T-cell (primary cell): ENCODE measurements at places on chromosomes 12 and 14.

- no peak for DNase-seq
Measured at GRCh38 chr14:99065551-99065950, 206.4 kb downstream of the BCL11B start.

GRCh38 chr14:24079491-24080141 lies 8.3 kb downstream of the CPNE6 start:
- no peak for DNase-seq

DNA sequence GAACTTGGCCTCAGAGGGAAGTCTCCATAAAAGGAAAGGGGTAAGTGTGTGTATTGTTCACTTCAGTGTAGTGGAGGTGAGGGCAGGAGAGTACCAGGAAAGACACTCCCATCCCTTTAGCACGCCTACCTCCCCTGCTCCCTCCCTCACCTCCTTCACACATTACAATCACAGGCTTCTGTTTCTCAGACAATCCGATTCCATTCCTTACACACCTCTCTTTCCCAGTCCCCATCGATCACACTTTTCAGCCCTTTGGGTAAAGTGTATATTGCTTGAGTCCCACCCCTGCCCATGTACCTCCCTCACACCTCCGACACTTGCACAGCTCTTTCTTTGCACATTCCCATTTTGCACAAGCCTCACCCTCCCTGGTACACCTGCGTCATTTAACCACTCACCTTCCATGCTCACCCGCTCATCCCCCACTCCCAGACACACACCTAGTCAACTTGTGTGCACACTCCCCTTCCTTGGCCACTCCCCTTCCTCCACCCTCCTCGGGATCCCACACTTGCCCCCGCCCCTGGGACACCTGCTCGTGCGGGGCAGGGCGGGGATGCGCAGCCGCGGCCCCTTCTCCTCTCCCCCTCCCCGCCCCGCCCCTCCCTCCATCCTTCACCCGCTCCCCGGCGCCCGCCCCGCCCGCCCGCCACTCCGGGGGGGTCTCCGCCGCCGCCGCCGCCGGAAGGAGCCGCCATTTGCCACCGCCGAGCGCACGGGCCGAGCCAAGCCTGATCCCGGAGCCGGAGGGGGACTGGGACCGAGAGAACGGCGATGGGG lies at the start of gene MARCHF9:
TSS of gene MARCHF9 (plus strand) at position 693 of the 783 bp plus-strand sequence. CDS start 426 bp downstream, outside the sequence.
- peak; percentile 80 for DNase-seq

DNA sequence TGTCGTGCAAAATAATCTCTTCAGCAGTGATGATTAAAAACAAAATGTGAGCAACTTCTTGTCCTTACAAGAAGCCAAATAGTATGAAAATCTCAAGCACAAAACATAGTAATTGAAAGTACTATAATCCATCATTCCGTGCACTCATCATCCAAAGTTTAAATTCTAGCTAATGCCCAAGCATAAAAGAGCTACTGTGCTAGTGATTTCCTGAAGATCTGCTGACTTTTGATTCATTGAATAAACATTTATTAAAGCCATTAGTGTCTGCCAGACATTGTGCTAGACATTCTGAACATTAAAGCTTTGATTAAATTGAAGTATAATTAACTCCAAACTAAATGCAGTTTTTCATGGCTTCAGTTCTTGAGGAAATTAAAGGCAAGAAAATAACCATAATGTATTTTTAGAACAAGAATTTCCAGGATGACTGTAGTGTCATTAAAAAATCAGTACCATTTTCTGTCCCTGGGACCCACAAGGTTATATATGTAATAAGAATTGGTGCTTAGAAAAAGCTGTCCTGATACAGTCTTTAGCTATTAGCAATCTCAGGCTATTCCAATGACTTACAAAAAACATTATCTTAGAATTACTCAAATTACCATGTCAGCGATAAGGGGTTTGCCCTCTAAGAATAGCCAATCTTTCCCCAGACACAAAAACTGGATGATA lies 71.7 kb downstream of the CMAS start:
- DNase-seq, result no peak

DNA sequence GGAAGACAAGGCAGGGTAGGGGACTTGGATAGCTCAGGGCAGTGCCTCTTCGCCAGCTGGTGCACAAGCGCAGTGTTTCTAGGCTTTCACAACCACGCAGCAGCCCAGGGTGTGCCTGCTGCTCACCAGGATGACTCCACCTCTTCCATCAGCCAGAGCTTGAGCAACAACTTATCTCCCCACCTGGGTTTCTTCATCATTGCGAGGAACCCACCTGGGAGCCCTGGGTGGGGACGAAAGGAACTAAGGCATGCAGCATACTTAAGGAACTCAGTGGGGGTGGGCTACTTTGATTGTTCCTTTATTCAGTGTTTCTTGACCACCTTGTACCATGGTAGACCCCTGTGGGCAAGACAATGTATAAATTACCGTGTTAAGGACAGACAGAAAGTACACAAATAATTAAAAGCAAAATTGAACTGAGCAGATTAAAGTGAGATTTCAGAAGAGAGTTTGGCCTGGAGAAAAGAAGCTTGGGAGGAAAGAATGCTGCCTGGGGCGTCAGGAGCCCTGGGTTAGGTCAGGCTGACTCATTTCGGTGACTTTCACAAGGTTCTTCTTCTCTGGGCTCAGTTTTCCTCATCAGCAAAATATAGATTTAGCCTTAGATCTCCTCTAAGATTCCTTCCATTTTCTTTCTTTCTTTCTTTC lies 22.9 kb downstream of the KRT18 start:
- no peak for DNase-seq

DNA sequence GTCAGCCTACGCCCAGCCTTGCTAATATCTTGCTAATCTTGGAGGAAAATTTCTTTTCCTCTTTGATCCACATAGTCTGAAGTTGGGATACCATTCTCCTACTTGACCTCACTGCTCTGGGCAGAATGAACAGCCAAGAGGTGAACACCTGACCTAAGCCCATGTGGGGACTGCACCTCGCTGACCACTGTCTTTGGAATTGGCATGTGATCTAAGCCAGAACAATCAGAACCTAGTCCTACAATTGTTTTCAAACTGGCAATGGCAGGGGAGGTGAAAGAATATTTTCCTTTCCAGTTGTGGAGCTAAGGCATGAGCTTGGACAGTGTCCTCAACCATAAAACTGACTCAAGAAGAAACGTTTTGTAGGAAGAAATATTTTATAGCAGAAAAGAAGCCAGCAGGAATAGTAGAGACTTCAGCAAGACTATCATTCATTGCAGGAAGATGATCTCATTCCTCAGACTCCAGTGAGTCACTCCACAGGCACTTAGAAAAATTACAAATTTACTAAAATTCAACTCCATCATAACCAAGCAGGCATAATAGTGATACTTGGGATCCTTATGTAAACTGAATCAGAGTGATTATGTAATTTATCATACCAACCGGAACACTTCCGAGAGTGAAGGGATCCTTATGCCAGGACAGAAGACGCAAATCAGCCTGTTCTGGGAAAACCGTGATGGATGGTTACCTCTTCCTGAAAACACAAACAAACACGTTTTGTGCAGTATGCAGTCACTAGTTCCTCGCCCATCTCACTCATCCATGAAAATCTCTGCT lies 14.7 kb downstream of the PTPRO start:
- no peak for DNase-seq

DNA sequence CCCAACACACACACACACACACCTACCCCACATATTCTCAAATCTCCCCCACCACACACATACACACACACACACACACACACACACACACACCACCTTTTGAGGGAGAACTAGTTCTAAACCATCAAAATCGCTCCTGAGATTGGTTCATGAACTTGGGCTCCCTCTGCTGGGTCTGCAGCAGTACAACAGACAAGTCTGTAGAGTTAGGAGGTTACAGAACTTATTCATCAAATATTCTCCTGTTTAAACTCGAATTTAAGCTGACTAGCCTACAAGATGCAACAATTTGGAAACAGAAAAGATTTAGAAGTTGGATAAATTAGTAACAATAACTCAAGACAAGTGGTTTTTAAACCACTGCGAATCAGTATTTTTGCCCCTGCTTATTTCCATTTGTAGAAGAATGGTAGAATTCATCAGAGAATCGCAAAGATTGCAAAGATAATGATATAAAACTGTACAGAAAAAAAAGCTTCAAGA lies 136.4 kb upstream of the USP15 start:
- DNase-seq, result peak; percentile 28
